ENCODE measurements at places on chromosomes 4 and X.

DNA sequence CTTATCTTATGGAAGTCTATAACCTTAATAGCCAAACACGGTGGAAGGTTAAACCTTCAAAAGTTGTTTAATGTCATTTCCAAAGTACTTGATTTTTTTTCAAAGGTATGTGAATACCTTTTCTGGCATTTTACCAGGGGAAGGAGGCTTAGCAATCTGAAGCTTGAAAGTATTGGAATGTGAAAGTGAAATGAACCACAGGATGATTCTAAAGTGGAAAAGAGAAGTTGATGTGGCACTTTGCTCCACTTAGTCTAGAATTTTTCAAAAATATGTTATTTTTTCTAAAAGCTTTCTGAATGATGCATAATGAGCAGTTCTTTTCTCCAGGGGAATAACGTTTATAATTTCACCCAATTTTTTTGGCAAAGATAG is 19.2 kb downstream of the PI4K2B start:
- no peak for DNase-seq

DNA sequence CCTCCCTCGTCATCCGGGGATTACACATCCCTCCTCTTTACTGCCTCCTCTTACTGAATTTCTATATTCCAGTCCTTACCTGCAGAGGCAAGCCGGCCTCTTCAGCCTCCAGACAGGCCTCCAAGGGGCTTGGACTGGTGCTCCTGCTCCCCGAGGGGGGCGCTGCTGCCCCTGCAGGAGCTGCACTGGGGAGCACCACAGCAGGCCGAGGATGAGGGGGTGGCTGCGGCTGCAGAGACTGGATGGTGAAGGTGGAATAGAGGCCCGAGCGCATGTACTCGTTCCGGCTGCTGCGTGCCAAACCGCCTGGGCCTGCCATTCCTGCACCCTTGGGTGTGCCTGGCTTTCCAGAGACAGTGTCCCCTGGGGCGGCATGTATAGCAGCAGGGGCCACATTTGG is 9.1 kb upstream of the CFP start:
- DNase-seq: no peak

- no peak for DNase-seq
These were observed 280.7 kb downstream of the BCOR start for GRCh38 chrX:39816871-39817731.

GRCh38 chrX:98338544-98338943 is 1454.8 kb downstream of the RPA4 start:
- no peak for DNase-seq

DNA sequence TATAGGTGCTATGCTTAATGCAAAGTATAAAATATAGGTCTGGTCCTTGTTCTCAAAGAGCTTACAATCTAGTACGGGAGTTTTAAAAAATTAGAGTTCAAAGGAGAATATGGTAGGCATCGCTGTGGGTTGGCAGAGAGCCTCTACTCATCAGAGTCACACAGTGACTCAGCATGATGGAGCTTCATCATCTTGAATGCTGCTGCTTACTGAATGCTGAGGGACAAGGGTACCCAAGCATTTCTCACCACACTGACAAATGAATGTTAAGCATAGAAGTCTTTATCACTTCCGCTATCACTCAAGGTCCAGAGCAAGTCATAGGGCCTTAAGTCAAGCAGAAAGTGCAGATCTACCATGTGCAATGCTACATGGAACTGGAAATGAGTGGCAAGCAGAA is 268.6 kb upstream of the IGFBP7 start:
- DNase-seq: no peak

GRCh38 chr4:127881563-127881864 is 821 bp downstream of the PLK4 start:
- no peak for DNase-seq

GRCh38 chr4:85703096-85703495 is 228.1 kb downstream of the ARHGAP24 start:
- no peak for DNase-seq

All from stimulated activated CD4-positive, alpha-beta T cell treated with anti-CD3 and anti-CD28 coated beads, Interleukin-4, amount 100 ng/mL, for 4 hours (primary cell).